ENCODE measurements at places on chromosomes 6 and 20. TPM values are rescaled to one million over a fixed set of nuclear protein-coding genes. Genes with fewer than 3 reads are reported as not detected.

OPN5 gene
- not detected for total RNA-seq

SLC22A2 gene
- not detected for total RNA-seq

ADGRF1 gene
- total RNA-seq = not detected

PTCHD4 gene
- total RNA-seq = 3.3 TPM

EYA2 gene
- total RNA-seq = not detected

RIPOR2 gene
- total RNA-seq = not detected
